ENCODE measurements at places on chromosomes 3 and 15.

DNA sequence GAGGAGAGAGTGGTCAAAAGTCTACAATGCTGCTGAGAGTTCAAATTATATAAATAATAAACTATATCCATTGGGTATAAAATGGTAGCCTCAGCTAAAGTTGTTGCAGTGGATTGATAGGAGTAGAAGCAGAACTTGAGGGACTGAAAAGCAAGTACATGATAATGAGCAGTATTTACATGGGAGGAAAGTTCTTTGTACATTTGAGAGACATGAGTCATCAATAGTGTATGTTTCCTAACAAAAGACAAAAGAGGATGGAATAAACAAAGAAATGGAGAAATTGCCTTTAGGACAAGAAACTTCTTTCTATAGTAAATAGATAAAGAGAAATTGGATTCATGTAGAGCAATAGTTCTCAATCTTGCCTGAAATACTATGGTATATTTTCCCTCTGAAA lies 110.0 kb upstream of the PLSCR5 start:
- DNase-seq: peak; percentile 57

DNA sequence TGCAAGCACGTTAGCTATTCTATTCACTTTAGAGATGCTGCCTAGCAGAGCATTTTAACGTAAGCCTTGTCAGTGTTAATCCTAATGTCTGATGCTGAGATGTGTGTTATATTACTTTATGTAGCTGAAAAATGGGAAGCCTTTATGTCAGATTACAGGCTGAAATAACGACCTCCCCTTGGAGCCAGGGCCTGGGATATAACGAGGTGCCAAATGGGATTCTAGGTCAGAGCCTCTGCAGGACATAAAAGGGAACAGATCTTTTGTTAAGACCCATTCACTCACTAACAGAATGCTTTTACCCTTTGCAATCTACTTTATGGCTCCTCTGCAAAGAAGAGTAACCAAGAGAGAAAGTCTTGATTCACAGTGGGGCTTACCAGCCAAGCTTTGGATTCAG lies 815.5 kb upstream of the CFAP20DC start:
- DNase-seq: no peak

DNA sequence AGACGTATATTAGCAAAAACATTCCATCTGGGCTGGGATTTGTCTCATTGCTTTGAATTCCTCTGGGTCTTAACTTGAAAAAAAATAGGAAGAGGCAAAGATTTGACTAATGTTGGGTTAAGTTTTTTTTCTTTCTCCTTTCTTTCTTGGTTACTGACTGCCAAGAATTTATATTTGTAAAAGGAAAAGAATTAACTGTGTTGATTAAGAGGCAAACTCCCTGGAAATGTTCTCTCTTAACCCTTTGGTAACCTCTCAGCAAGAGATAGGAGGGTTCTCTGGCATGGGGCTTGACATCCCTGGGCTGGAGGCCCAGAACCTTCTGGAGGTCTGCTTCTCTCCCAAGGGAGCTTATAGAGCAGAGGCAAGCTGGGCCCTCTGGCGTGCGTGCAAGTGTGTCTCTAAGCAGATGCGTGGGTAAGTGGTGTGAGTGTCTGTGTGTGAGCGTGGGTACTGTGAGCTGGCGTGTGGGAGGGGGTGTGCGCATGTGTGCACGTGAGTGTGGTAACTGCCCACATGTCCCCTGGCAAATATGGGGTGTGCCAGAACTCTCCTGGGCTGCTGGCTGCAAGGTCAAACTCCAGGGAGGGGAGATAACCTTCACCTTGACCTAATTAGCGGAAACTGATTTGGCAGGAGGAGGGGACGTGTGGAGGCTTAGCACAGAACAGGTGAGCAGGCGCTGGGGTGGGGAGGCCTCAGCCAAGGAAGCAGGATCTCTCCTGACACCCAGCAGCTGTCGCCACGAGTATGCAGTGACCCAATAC lies 49.4 kb upstream of the MAGEF1 start:
- DNase-seq: peak; percentile 60

- peak; percentile 22 for DNase-seq
Observed at GRCh38 chr3:124685481-124685880, 44.8 kb upstream of the UMPS start.

- DNase-seq: no peak
Observed at GRCh38 chr3:134985864-134986715, 191.0 kb downstream of the EPHB1 start.

DNA sequence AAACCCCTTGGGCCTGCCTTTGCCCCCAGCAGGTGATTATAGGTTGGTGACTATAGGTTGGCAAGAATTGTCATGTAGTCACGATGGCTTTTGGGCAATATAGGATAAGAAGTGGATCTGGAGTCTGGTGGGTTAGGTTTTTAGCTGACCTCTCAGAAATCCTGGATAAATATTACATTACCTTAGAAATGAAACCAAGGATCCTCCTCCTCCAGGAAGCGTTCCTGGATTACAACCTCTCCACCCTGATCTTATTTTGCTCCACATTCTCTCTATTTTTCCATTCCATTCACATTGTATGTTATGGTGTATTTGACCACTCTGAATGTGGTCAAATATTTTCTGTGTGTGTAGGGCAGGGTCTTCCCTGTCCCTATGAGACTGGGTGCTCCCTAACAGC lies 82.3 kb downstream of the SEMA5B start:
- no peak for DNase-seq

- DNase-seq: peak; percentile 51
Observed at GRCh38 chr3:39962581-39962980, 153.2 kb downstream of the MYRIP start.

DNA sequence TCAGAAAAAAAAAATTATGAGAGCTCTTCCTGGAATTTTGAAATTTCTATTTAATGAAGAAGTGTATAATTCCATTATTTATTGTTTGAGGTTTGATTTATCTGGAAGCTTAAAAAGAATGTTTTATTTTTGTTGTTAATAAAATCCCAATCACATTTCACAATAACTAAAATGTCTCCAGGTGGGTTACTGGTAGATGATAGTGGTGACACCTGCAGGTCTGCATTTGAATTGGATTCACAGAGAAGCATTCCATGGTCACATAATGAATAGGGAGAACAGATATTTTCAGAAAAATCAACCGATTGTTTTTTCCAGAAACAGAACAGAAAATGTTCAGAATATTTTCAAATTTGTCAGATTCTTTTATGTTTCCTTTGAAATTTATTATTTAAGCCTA lies 48.3 kb downstream of the ASB7 start:
- DNase-seq: no peak

- peak; percentile 58 for DNase-seq
Observed at GRCh38 chr15:70584838-70585706, 178.3 kb downstream of the UACA start.

GRCh38 chr15:82864967-82865366 lies 55.5 kb downstream of the WHAMM start:
- no peak for DNase-seq

DNA sequence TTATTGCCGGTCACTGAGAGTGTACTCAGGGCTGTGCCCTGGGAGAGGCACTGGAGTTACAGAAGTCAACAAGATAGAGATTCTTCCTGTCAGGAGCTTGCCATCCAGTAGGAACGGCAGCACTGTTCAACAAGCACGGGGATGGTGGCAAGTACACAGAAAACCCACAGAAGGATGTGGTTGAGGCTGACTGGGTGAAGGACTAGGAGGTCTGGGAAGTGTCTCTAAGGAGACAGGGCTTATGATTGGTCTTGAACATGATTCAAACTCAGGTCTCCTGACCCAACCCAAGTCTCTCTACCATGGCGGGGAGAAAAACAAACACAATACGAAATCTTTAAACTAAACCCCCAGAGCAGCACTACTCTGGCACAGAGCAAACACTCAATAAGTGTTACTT lies 37.6 kb downstream of the ERICH6 start:
- no peak for DNase-seq

- DNase-seq: no peak
Observed at GRCh38 chr15:99106417-99107220, 1.7 kb downstream of the SYNM start.

DNA sequence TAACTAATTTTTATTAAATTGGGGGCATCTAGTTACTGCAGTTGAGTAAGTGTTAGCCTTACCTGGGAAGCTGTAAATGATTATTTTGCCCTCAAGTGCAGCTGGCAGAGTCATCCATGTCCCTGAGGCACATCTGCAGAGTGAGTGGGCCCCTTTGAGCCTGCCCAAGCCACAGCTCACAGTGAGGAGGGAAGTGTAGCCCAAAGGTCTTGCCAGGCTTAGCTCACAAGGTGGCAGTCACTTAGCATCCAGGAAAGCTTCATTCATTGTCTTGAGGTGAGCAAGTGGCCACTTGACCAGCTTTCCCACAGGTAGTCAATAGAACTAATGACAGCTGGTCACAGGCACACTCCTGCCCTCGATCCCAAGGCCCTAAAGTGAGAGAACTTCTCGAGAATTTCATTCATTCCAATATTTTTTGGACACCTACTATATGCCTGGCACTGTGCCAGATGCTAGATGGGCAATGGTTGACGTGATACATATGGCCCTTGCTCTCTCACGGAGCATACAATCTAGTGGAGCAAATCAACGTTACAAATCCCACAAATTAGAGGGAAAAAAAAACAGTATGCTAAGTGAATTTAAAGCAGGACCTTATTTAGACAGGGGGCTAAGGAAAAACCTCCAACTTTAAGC lies 163.3 kb upstream of the IL12A start:
- DNase-seq: no peak

- no peak for DNase-seq
Observed at GRCh38 chr3:106341586-106342162, 472.9 kb upstream of the CBLB start.

- DNase-seq: no peak
Observed at GRCh38 chr3:52502808-52503350, 7.7 kb downstream of the STAB1 start.

GRCh38 chr3:127692501-127693335 lies 20.0 kb downstream of the ABTB1 start:
- DNase-seq: no peak

- no peak for DNase-seq
Observed at GRCh38 chr15:93382200-93382820, 293.3 kb upstream of the RGMA start.

- DNase-seq: peak; percentile 67
Observed at GRCh38 chr15:57375827-57376695, at the start of gene CGNL1. CGNL1 (plus strand) TSS chr15:57376505; CDS start chr15:57438000, 61,495 bp downstream.

- DNase-seq: peak; percentile 98
Observed at GRCh38 chr3:138915503-138916498, 31.1 kb downstream of the FOXL2 start.

DNA sequence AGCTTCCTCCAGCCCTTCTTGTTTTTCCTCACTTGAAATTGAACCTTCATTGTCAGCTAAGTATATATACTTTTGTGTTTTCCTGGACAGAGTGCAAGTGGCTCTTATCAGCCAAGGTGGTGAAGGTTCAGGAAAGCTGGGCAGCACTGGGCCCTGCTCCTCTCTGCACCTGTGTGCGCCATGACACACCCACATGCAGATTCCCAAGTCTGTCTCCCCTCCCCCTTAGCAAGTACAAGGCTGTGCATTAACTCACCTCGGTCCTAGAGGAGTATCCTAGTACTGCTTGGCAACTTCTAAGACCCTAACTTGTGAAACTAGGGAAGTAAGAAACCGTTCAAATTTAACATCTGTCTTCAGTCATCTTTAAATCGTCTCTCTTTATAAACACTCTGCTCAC lies 85.8 kb downstream of the SLC49A4 start:
- DNase-seq: no peak

DNA sequence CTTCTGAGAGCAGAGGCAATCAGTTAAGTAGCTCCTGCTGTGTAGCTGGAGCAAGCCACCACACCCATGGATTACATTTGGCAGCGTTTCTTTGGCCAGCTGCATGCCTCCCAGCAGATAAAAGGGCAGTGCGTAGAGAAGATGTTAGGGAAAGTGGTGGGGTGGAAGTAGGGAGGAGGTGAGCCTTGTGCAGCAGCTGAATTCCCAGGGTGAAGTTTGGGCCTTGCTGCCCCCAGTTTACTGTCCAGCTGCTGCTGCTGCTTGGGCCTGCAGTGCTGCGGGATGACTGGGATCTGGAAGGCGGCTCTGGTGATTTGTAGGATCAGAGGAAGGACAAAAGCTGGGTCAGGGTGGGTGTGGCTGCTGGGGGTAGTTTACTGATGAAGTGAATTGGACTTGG lies 318.7 kb upstream of the C2CD4B start:
- DNase-seq: peak; percentile 57

- DNase-seq: no peak
Observed at GRCh38 chr15:83208367-83208661, 691 bp upstream of the HDGFL3 start.

DNA sequence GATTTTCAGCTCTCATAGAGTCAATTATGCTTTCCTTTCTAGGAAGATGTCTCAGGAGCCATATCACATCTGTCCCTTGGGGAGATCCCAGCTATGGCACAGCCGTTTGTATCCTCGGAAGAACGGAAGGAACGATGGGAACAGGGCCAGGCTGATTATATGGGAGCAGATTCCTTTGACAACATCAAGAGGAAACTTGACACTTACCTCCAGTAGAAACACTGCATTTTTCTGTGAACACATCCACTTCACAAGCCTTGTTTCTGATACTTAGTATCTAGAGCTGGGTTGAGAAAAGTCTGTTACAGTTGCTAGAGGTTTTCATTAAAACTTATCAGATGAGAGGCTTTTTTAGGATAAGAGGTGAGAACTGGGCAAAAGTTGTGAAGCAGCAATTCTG lies 35.4 kb downstream of the GYG1 start:
- DNase-seq: no peak

DNA sequence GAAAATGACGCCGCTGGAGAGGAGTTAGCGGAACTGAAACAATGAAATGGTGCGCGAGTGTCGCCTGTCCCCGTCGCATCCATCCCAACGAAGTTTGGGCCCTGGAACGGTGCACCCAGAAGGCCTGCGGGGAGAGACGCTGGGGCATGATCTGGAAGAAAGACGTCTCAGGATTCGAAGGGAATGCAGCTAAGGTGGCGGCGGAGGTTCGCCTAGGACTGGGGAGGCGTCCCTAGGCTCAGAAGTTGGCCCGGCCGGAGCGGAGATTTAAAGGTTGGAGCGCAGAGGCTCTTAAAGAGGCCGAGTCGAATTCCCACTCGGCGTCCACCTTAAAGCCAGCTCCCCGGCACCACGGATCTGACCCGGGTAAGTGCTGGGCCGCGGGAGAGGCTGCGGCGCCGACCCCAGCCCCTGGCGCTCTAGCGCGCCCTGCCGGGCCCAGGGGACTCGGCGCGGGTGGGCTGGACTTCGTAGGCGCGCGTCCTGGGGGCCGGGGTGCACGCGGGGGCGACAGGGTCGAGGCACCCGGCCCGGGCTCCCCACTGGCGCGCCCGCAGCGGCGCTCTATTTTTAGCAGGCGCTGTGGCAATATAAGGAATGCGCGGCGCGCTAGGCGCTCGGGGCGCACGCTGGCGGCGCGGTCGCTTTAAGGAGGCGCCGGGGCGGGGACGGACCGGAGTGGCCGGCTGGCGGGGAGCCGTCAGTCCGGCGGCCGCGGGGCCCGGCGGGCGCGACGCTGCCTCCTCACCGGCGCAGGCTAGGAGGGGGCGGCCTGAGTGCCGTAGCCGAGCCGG lies at the start of gene MRAS:
Gene MRAS (plus strand): TSS at position 620 of the 794 bp plus-strand sequence. CDS start 24,305 bp downstream, outside the sequence.
- DNase-seq: peak; percentile 95

- peak; percentile 75 for DNase-seq
Observed at GRCh38 chr3:48634661-48635221, 520 bp downstream of the SLC26A6 start.

Measured in adipocyte (in vitro differentiated cells).